M059J (cell line): ENCODE measurements at places on chromosomes 16 and 17. TPM values are rescaled to one million over a fixed set of nuclear protein-coding genes. Genes with fewer than 3 reads are reported as not detected.
A peak's percentile ranks its signal among the peaks of the same experiment; 100 is the strongest.

Gene CTRB2
- not detected in 2 replicates for total RNA-seq

Gene ABCA3
- 0.84 and 1.4 TPM in 2 replicates for total RNA-seq

DNA sequence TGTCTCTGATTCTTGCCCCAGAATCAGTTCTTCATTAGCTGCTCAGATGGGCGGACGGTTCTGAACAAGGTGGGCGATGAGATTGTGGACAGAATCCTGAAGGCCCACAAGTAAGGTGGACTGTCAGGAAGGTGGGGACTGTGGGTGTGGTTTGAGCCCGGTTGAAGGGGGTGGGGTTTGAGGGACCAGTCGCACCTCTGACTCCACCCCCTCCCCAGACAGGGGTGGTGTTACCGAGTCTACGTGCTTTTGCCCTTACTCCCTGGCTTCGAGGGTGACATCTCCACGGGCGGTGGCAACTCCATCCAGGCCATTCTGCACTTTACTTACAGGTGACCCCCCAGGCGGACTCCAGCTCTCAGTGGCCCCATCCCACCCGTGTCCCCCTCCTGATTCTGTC is 11.3 kb downstream of the PLD2 start:
- DNase-seq: no peak

DNA sequence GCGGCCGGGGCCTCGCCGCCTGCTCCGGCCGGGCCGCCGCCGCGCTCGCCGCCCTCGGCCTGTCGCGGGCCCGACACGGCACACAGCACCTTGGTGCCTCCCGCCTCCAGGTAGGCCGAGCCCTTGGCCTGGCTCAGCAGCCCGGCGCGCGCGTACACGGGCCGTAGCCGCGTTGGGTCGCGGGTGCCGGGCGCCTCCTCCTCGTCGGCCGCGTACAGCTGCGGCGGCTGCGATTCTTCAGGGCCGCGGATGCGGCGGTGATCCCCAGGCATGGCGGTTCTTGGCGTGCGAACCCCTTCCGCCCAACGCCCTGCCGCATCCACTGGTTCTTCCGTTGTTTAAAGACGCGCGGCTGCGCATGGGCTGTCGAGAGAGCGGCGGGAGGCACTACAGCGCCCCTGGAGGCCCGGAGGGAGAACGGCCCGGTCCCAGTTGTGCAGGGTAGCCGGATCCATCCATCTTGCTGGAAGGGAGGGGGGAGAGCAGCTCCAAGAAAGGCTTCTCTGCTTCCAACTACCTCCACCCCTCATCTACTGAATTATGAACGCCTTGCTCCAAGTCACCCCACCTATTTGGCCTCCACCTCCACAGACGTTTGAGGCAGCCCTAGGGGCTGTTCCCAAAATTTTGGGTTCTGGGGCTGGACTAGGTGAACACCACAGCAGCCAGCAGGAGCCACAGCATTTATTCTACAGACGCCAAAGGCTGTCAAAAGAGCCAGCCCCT is at the start of gene EXOSC6:
Gene EXOSC6 (minus strand): TSS at position 312 of the 726 bp plus-strand sequence. CDS start 40 bp downstream, at position 272.
- DNase-seq: peak; percentile 93

- peak; percentile 26 for DNase-seq
Measured at GRCh38 chr17:45108595-45109521, 23.5 kb downstream of the PLCD3 start.

- no peak for DNase-seq
Measured at GRCh38 chr17:52158450-52159042, at the start of gene CA10. Gene CA10 (minus strand): TSS chr17:52158714.

DNA sequence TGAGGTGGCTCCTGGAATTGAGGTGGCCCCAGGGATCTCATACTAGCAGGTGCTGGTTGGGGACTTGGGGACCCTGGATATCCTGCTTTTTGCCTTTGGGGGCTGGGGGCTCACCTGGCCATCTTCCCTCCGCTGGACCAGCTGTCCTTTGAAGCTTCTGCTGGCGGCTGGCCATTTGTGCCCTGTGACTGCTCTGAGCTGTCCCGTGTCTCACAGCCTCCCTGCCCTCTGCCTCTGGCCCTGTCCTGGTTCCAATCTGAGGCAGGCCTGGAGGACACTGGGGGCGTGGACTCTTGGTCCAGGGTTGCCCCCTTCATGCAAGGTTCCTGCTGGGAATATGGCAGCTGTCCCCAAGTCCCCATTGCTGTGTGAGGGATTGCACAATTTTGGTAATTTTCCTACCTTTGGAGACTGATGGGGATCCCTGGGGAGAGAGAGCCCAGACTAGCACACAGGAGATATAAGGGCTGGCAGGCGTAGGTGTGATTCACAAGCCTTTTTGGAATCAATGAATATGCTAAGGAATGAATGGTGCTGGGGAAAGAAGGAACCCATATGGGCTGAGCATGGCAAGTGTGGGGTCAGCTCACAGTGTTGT is 19.2 kb downstream of the ADCY7 start:
- DNase-seq: no peak

DNA sequence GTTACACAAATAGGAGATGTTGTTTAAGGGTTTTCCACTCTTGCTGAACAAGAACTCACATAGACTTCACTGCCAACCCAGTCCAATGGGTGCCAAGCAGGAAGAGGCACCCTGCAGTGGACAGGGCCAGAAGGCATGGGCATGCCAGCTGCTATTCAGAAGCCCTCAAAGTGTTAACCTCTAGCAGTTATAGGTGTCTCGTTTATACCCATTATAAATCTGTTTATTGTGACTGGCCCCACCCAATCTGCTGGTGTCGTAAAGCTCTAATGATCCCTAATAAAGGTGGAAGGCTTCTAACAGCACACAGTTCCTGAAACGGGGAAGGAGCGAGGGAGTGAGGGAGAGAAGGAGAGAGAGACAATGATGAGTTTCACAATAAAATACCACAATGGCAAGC is 23.9 kb downstream of the HNF1B start:
- DNase-seq: no peak

DNA sequence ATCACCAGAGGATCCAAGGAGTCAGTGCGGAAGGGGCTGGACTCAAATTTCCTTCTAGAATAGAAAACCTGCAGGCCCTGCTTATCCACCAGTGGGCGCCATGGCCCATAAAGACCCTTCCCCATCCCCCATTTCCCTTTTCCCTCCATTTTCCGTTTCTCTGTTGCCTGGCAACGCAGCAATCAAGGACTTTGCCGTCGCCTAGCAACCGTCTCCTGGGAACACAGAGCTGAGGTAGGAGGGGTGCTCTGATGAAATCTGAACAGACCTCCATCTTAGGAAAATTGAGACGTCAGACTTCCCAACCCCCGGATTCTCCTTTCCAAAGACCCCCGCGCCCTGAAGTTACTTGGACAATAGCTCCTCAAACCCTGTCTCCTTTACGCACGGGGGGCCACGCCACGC is 5.7 kb downstream of the DLG4 start:
- peak; percentile 84 for DNase-seq

- DNase-seq: peak; percentile 10
Measured at GRCh38 chr16:30901201-30902028, 5.0 kb downstream of the CTF1 start.

GRCh38 chr16:8326232-8326631 is 264.1 kb downstream of the TMEM114 start:
- no peak for DNase-seq
